ENCODE measurements at places on chromosomes 7 and 10.

DNA sequence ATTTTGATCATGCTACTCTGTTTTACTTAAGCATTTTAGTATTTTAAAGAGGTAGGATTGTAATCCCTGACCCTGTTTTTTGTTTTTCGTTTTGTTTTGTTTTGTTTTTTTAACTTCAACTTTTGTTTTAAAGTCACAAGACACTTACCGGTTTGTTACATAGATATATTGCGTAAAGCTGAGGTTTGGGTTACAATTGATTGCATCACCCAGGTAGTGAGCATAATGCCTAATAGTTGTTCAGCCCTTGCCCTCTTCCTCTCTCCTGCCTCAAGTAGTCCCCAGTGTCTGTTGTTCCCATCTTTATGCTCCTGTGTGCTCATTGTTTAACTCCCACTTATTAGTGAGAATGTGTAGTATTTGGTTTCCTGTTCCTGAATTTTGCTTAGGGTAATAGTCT, 93.1 kb upstream of the TEX47 start:
- no peak for DNase-seq

GRCh38 chr10:69220041-69220451, at the start of gene HKDC1:
Gene HKDC1, plus strand, starts transcription at chr10:69220332. Its CDS starts 104 bp downstream, at chr10:69220436.
- no peak for DNase-seq

DNA sequence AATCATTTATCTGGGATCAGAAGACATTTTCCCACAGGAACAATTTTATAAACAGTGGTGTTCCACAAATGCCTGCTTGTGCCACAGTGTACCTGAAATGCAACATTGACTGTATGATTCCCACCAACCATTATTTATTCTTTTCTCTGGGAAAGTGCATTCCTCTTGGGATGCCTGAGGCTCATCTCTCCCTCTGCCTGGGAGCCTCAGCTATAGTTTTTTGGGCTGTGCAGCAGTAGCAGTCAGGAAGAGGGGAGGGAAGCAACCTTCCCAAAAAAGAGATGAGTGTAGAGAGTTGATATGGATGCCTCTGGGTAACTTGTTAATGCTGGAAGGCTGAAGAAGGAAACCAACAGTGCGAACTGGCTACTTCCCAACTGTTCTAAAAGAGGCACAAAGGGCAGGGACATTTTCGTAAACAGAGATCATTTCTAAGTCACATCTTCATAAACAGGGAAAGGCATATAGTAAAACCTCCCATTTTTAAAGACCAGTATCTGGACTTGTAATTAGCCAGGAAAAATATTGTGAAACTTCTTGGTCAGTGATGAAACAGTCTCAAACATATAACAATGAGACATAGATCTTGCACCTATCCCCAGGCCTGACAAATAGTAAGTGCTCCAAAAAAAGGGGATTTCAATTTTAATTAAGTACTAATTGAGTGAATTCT, 1.4 kb upstream of the CALD1 start:
- no peak for DNase-seq

DNA sequence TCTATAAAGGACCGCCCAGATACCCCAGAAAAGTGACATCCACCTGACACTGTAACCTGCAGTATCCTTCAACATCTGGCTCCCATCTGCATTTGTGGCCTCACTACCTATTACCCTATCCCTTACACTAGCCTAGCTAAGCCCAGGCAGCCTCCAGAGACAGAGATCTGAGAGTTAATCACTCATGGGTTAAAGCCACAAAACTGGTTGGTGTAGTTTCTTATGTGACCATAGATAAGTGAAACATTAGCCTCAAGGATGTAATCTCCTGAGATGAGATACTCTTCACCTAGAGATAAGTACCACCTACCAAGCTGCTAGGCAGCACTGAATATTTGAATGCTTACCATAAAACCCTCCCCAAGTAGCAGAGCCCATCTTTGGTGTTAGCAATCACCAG, 35.4 kb downstream of the CTTNBP2 start:
- no peak for DNase-seq

- DNase-seq: no peak
Measured at GRCh38 chr10:109846832-109847231, 76.5 kb downstream of the XPNPEP1 start.

DNA sequence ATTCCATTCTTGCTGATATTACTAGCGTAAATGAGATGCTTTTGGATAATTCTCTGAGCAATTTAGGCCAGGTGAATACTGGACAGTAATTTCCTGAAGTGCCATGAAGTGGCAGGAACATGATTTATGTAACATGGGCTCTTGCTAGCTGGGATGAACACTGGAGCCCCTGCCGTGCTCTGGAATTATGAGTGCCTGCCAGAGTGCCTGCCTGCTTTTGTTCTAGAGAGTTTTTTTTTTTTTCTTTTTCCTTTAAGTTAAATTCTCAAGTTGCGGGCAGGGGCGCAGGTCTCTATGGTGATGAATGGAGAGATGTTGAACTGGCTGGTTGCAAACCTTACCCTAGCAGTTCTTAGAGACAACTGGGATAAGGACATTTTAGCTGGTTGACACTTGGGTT, 165.9 kb downstream of the AUTS2 start:
- peak; percentile 42 for DNase-seq

DNA sequence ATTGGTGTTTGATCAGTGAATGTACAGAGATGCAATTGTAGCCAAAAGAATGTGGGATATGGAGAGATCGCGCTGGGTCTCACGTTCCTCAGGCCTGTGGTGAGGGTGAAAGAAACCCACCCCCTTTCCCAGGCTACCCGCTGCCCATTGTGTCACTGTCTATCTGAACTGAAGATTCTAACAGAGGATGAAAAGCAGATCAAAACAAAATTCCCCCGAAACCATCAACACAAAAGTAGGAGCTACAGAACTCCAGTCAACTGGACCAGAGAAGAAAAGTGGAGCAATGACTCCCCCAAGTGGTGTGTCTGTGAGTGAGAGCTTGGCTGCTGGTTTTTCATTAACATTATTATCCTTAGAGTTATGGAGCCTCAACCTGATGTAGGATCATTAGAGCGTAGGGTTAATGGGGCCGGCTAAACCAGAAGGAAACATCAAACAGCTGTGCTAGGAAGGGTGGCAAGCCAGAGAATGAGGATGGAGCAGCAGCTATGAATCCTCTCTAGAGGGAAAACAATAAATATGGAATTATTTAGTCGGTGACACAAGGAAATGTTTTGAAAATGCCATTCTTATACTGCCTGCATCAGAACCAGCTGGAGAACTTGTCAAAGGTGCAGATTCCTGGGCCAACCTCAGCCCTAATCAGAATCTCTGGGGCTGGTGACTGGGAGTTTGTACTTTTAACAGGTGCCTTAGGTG, 38.3 kb downstream of the AKR1B1 start:
- peak; percentile 3 for DNase-seq

GRCh38 chr10:82377608-82378007, 502.6 kb downstream of the NRG3 start:
- no peak for DNase-seq

GRCh38 chr10:108775911-108776475, 1147.3 kb downstream of the XPNPEP1 start:
- DNase-seq: no peak

DNA sequence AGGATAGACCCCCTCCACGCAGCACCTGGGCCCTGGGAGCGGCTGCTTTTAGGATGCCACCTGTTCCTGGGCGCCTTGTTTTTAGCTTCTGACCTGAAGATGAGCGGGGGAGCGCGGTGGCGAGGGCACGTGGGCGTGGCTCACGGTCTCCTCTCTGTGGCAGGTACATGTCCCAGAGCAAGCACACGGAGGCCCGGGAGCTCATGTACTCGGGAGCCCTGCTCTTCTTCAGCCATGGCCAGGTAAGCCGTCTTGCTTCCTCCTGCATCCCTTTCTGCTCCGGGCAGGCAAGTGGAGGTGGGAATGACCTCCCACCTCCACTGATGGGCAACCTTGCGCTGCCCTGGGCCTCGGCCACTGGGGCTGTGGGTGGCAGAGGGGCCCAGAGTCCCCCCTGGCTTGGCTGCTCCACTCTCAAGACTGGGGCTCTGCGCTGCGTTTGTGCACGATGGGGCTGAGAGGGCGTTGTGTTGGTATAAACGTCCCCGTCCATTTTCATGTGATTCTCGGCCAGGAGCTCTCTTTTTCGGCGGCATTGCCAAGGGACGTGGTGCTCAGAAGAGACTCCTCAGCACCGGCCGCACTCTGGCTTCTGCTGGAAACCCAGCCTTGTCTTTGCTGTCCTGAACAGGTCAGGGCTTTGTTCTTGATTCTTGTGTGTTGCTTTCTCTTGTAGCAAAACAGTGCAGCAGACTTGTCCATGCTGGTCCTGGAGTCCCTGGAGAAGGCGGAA, 9.7 kb downstream of the GET4 start:
- no peak for DNase-seq

GRCh38 chr7:94284104-94284503, 110.6 kb upstream of the COL1A2 start:
- DNase-seq: no peak

DNA sequence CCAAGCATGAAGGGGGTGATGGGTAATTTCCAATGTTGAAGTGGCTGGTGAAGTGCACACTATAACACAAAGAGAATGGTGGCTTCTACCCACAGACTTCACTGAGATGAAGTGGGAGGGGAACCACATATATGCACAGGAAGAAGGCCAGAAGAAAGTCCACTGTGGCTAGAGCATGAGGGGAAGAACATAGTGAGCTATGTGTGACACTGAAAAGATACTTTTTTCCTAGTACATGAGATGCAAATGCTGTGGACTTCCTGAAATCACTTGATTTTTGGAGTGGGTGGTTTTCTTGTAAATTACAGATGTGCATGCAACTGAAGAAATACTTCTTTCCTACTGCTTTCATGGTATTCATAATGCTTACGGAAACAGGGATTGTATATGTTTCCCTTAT, 115.6 kb upstream of the PHYHIPL start:
- no peak for DNase-seq

Measured in NCI-H2107 (cell line).